Adrenal gland (tissue), 19 donors: ENCODE measurements at places on chromosomes 1 and 21. TPM values are rescaled to one million over a fixed set of nuclear protein-coding genes. Genes with fewer than 3 reads are reported as not detected.

The LCE3A gene
- total RNA-seq, result not detected

The HLX gene
- 10.5 TPM for total RNA-seq

The CORT gene
- 0.44 TPM for total RNA-seq

GRCh38 chr21:26739189-26739588 lies 106.0 kb downstream of the ADAMTS1 start:
- no peaks in the 10 kb centered on the region for H3K27me3 ChIP-seq
- no peaks in the 10 kb centered on the region for H3K4me1 ChIP-seq
- no peak for DNase-seq
- no peak overlapping the region for H3K4me3 ChIP-seq
- no peaks in the 10 kb centered on the region for H3K36me3 ChIP-seq

DNA sequence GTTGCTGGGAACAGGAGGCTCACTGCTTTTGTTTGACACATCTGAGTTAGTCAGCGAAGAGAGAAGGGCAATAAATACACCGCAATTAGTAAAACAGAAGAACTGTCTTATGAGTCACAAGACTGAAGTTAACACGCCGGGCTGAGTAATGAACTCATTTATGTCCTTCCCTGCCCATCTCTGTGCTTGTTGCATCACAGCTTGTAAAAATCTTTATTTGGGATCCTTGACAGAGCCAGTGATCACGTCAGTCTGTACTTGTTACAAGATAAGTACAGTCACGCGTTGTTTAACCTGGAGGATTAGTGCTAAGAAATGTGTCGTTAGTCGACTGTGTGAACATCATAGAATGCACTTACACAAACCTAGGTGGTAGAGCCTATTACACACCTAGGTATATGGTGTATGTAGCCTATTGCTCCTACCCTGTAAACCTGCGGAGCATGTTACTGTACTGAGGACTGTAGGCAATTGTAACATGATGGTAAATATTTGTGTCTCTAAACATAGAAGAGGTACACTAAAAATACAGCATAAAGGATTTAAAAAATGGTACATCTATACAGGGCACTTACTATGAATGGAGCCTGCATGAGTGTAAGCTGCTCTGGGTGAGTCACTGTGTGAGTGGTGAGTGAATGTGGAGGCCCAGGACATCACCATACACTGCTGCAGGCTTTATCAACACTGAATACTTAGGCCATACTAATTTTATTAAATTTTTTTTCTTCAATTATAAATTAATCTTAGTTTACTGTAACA lies 272.2 kb downstream of the TNR start:
- H3K27ac ChIP-seq, result no peak overlapping the region
- H3K36me3 ChIP-seq, result no peaks in the 10 kb centered on the region
- no peak for DNase-seq
- H3K4me1 ChIP-seq, result no peaks in the 10 kb centered on the region
- no peaks in the 10 kb centered on the region for H3K27me3 ChIP-seq
